Activated effector memory CD4-positive, alpha-beta T cell treated with Interleukin-2 at 50 U/mL for 16 hours (primary cell): ENCODE measurements at places on chromosomes 2 and 18.

GRCh38 chr18:68596016-68596415, 118.9 kb downstream of the TMX3 start:
- no peak for DNase-seq

GRCh38 chr2:225737556-225737955, 338.0 kb downstream of the NYAP2 start:
- DNase-seq: no peak

GRCh38 chr2:12661489-12661888, 55.2 kb upstream of the TRIB2 start:
- DNase-seq: no peak

GRCh38 chr2:74406035-74406434, 15.4 kb downstream of the C2orf81 start:
- no peak for DNase-seq

GRCh38 chr2:119921825-119922224, 91.1 kb upstream of the EPB41L5 start:
- DNase-seq: no peak

GRCh38 chr2:69491864-69492263, 54.6 kb upstream of the NFU1 start:
- DNase-seq: no peak

DNA sequence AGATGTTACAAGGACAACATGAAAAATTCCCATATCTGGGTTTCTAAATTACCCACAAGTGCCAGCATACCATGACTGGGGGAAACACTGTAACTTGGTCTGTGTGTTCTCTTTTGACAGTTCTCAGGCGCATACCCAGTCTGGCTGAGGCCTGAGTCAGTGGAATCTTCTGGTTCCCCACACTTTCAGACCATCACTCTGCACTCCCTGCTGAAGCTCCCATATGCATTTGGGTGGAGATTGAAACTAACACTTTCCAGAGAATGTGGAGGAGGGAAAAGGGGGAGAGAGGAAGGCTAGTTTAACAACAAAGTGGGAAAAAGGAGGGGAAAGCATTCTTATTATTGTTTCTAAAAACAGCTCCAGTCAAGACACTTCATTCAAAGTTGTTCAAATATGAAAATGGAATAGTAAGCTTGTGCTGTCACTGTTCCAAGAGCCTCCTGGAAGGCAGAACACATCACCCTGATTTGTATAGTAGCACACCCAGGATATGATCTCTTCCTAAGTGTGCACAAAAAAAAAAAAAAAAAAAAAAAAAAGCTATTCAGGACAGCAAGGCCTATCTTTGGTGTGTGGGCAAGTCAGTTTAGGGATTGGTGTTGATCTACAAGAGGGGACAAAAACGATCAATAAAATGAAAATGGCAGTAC, 48.1 kb upstream of the CTIF start:
- DNase-seq: no peak

- DNase-seq: no peak
Observed at GRCh38 chr2:220445429-220446105, 818.1 kb downstream of the SLC4A3 start.

DNA sequence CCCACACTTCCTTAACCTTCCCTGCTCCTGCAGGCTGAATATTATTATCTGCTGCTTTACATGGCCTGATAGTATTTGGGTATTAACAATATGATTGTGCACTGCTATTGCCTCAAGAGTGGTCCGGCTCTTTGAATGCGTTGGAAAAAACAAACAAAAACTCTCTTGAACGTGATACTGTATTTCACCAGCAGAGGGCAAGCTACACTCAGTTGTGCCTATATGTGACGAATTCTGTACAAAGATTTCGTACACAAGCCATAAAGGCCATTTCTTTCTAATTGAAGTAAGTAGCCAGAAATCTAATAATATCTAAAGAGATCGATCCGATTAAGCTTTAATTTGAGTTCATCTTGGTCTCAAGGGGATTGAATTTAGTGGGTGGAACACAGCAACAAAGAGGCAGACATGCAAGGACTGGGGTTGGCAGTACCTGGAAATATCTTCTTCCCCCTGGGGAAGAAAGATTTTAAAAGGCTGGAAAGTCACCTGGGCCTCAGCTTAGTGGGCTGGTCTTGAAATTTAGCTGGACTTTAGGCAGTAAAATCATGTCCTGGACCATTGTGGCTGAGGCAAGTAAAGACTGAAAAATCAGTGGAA, 49.3 kb upstream of the RAB6D start:
- no peak for DNase-seq

DNA sequence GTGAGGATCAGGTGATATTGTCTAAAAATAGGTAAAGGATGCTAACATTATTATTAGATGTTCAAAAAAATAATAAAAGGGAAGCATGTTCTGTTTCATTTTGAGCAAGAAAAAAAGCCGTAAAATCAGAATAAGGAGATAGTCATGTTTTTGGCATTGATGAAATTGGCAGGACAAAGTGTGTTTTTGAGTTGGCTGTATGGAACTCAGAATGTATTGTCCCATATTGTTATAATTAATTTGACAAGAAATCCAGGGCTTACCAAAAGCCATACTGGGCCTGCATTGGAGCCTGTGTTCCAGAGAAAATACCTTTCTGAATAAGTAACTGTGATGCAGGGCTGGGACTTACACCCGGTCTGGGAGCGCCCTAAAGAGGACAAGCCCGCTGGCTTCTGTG, 232.0 kb downstream of the AGAP1 start:
- DNase-seq: no peak

DNA sequence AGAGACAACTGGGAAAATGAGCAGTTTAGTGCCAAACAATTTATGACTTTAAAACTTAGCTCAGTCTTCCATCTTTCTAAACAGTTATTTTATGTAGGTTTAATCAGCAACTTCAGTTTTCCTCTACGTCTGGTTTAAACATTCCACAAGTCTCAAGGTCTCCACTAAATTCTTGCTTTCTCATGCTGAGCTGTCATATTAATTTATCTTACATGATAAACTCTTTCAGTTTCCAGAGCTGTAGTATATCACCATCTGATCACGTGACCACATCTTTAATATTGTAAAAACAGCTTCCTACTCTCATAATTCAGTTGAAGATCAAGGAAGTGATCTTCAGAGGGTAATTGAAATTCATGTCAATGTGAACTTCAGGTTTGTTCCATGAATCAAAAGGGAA, 158.6 kb downstream of the ZNF804A start:
- no peak for DNase-seq

GRCh38 chr2:12457831-12458230, 258.9 kb upstream of the TRIB2 start:
- DNase-seq: no peak

GRCh38 chr2:176405477-176405876, 136.2 kb downstream of the MTX2 start:
- no peak for DNase-seq

GRCh38 chr2:240109386-240109785, 26.7 kb downstream of the COPS9 start:
- no peak for DNase-seq

DNA sequence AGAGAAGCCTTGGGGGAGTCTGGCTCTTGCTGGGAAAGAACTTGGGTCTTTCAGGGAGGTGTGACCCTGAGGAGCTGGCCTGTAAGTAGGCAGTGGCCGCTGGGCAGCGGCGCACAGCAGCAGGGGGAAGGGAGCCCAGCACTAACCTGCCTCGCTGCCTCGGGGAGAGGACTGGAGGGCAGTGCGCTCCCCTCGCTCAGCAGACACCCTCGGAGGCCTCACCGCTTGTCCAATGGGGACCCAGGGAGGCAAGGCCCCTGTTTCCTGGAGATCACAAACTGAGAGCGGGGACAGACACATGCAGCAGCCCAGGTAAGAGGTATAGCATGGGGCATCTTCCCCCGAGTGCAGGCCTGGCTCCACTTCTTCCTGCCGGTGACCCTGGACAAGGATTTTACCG, 3.3 kb downstream of the DNMT3A start:
- no peak for DNase-seq

GRCh38 chr2:118475622-118476205, 371.7 kb downstream of the EN1 start:
- no peak for DNase-seq

DNA sequence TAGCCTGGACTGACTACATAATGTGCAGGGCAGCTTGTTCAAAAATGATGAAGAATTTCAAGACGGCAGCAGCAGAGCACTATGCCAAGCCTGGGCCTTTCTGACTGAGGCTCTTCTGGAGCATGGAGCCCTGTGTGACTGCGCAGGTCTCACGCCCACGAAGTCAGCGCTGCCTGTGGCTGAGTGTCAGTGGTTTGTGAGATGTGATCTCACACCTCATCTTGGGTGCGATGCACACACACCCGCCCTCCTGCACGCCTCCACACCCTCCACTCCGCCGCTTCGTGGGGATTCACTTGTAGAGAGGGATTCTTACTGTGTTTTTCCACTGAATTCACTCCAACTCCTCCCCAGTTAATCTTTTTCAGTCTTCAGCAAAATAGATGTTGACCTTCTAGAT, 103.9 kb downstream of the VIT start:
- no peak for DNase-seq

- DNase-seq: no peak
Observed at GRCh38 chr2:29013057-29013780, 32.1 kb downstream of the TOGARAM2 start.

DNA sequence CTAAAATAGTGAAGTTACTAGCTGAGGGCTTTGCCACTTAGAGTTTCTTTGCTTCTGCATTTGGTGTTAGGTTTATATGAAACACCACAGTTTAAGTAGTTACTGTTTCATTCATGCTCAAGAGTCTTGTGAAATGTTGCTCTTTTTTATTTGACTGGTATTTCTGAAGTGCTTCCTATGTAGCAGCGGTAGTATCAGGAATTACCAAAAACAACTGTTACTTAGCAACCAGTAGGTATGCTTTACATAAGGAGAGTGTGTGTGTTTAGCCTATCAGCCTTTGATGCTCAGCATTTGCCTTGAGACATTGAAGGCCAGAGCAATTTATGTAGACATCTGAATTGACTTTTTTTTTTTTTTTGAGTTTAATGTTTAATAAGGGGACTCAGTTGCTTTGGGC, 3.6 kb downstream of the DIS3L2 start:
- no peak for DNase-seq

DNA sequence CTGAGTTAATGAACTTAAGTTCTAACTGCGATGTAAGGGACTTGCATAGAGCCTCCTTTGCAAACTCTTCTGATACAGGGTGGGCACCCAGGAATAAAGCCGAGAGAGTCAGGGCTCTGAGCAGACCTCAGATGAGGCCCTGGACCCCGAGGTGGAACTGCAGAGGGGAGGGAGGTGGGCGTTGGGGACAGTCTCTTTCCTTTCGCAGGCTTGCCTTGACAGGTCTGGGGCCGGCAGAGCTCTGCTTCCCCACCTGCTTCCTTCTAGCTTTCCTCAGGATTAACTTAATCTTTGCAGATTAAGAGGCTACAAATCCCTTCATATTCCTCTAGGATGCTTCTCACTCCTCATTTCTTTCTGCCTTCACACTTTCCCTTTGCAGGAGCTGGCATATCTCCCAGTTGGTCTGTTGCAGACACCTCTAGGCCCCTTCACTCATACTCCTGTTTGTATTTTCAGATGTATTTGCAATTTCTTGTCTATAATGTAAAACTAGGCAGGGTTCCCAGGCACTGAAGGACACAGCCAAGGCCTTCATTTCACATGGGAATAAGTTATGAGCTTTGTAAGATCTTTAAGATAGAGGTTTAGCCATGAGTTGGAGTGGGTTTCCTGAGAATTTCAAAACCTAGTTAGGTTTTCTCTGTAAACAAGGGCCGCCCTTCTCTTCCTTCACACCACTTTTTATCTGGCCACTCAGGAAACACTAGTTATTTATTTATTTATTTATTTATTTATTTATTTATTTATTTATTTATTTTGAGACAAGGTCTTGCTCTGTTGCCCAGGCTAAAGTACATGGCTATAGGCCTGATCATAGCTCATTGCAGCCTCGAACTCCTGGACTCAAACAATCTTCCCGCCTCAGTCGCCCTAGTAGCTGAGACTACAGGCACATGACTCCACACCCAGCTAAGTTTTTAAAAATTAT, 70.9 kb downstream of the MTCL1 start:
- DNase-seq: no peak

- no peak for DNase-seq
Observed at GRCh38 chr2:230751062-230751461, 38.4 kb downstream of the CAB39 start.

GRCh38 chr2:234816056-234816455, 135.8 kb upstream of the SH3BP4 start:
- DNase-seq: no peak

DNA sequence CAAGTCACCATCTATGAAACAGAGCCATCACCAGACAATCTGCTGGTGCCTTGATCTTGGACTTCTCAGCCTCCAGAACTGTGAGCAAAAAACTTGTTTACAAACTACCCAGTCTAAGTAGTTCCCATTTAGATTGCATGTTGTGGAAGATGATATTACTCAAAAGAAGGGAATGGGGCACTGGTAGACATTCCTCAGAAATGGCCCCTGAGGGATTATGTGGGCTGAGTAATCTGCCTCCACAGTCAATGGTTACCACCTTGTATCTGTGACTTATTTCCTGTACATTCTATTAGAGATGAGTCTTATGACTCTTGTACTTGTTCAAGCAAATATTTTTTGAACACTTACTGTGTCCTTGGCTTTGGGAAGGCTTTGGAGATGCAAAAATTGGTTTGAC, 160.4 kb downstream of the NUP35 start:
- no peak for DNase-seq

DNA sequence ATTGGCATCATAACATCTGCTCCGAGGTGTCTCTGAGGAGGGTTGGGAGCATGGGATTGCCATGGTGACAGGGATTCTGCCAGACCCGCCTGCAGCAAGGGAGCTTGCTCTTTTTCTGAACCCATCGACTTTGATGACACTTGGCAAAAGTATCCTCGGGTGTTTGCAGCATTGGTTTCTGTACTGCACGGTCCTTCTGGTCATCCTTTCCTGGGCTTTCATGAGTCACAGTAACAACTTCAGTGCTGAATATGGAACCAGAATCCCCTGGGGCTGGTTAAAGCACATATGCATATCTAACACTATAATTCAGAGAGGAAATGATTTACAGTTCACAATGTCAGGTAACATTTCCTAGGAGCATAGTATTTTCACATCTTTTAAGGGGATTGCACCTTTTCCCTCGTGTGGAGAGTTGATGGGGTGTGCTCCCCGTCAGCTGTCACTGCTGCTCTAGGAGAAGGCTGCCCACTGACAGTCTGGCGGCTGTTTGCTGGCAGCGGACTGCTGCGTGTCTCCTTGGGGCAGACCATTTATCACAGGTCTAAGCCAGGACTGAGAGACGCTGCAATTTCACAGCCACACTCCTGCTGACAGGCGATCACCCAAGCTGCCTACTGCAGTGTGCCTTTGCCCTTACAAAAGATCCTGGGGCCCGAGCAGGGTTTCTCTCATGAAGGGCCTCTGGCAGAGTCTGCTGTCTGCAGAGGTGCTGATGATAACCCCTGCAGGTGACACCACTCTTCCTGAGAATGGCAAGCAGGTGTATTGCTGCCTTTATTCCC, 425.3 kb downstream of the THSD7B start:
- no peak for DNase-seq

DNA sequence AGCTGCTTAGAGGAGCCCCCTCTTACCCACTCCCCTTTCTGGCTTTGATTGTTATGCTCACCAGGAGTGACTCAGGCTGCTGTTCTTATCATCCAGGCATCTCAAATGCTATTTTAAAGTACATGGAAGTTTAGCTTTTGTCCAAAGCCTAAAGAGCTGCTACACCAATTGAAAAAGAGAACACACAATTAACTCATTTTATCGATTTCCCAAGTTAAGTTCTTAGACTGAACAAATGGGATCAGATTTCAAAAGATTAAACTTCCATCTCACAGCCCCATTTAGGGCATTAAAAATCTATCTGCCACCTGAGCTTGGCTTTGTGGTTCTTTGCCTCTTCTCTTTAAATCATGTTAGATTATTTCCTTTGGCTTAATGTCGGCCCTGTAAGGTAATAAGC, 81.2 kb downstream of the MYO5B start:
- no peak for DNase-seq
